ENCODE measurements at places on chromosomes 1 and 21.

- no peak for DNase-seq
Observed at GRCh38 chr1:76746206-76746605, 121.1 kb upstream of the ST6GALNAC5 start.

DNA sequence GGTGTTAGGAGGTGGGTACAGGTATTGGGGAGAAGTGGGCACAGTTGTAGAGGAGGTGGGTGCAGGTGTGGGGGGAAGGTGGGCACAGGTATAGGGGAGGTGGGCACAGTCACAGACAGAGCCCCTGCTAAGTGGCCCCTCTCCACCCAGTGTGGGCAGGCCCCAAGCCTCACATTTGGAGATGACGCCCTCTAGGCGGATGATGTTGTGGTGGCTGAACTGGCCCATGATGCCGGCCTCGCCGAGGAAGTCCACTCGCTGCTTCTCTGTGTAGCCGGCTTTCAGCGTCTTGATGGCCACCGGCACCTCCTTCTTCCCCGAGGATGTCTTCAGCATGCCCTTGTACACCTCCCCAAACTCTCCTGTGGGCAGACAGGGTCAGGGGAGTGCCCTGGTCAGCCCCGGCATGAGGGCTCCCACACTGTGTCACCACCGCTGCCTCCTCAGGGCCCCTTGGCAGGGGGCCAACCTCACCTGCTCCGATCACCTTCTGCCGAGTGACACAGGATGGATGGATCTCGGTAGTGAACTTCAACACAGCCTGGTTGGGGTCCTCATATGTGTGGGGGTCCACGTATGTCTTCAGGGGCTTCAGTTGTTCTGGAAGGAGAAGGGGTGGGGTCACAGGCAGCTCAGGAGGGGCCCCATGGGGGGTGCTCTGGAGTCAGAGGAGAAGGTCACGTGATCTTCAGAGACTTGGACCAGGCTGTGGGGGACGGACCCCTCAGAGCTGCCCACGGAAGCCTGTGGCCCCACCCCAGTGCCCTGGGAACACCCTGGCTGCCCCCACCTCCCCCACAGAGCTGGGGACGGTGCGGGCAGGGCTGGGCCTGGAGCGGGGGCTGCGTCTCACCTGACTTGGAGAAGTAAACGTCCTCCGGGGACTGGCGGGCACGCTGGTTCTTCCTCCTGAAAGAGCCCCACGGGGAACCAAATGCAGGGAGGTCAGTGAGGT, 22.6 kb downstream of the EPHA2 start:
- no peak for DNase-seq

DNA sequence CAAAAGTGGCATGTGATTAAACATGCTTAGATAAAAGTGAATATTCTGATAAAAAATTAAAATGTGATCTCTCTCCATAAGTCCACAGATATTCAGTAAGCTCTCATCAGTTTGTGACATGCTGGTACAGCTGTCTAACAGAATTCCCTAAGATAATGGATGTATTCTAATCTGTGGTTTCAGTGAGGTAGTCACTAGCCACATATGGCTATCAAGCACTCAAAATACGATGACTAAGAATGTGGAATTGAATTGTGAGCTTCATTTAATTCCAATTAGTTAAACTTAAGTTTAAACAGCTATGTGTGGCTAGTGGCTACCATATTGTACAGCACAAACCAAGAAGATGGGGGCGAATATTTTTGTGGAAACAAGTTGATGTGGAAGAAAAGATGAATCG, 4.1 kb upstream of the REG4 start:
- DNase-seq: no peak

GRCh38 chr1:7478809-7479499, 292.1 kb upstream of the VAMP3 start:
- DNase-seq: peak; percentile 69
